ENCODE measurements at places on chromosomes 2 and 18. TPM values are rescaled to one million over a fixed set of nuclear protein-coding genes. Genes with fewer than 3 reads are reported as not detected.

The IL1F10 gene
- total RNA-seq = not detected

The AUP1 gene
- total RNA-seq = 72.2 TPM

GRCh38 chr18:23330423-23330822 is 122.7 kb upstream of the RIOK3 start:
- no peak for ATAC-seq

The TUBA4A gene
- 530 TPM for total RNA-seq

GRCh38 chr2:238434846-238435751 is 8.4 kb downstream of the ASB1 start:
- no peak for ATAC-seq

GRCh38 chr2:32758232-32758631 is 130.4 kb downstream of the TTC27 start:
- no peak for ATAC-seq

DNA sequence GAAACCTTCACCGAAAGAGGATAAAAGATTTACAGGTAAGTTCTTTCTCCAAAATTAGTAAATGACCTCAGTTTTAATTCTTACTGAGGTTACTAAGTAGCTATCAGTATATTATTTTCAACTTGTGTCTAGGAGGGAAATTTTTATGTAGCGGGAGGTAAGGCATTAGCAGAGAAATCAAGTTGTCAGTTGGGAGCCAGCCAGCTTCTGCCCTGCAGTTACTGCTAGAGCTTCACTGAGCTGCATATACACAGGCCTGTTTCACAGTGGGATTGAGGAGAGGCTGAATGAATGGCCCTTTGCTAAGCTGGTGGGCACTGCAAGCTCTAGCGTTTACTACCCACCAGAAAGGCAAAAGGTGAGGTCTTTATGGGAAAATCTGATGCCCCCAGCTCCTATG is 105.7 kb downstream of the ACAA2 start:
- ATAC-seq = no peak

- ATAC-seq = no peak
Observed at GRCh38 chr2:119422360-119423107, 9.1 kb upstream of the TMEM37 start.

The SATB2 gene
- 0.15 TPM for total RNA-seq

The SRD5A2 gene
- not detected for total RNA-seq

DNA sequence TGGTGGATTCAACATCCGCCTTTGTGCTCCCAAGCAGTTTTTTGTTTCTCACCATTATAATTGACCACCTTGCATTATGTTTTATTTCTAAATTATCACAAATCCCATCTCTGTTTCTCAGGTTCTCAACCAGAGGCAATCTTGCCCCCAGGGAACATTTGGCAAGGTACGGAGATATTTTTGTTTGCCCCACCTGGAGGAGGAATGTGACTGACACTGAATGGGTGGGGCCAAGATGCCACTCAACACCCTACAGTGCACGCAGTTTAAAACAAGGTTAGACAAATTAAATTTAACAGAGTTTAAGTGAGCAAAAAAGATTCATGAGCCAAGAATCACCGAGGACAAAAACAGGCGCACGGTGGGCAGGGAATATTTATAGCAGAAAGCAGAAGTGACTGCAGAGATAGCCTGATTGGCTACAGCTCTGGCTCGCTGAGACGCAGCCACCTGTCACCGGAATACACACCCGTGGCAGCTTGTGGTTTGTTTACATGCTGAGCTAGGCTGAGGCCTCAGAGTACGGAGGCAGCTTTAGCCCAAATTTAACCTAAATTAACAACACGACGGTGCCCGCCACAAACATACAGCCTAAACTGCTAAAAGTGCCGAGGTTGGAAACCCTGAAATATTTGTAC is 150.0 kb upstream of the ALKAL2 start:
- peak; percentile 93 for ATAC-seq

The CCDC74B gene
- 4.4 TPM for total RNA-seq

DNA sequence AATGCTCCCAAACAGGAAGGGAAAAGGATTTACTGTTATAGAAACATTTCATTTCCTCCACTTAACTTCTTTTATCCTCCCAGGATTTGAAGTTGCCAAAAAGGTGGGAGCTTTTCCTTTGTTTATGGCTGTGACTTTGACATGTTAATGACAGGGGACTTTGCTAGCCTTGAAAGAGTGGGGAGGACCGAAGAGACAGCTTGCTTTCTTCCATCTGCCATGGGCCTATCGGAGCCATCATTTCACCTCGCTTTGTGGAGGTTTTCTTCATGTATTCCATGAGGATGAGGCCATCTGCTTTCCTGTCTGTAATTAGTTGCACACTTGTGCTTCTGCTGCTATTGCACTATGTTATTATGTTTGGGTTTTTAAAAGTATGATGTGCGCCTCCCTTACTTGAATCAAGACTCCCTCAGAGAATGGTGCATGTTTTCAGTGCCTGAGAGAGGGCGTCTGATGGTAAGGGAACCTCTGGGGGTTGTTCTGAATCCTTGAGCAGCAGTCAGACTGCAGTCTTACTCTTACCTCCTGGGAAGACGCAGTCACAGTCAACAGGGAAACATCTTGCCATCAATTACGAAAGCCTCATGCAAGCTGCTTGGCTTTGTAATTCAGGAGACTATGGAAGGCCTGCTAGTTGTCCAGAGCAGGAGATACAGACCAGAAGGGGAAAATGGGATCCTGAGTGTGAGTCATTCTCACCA is 173.3 kb upstream of the MGAT5 start:
- ATAC-seq = no peak

DNA sequence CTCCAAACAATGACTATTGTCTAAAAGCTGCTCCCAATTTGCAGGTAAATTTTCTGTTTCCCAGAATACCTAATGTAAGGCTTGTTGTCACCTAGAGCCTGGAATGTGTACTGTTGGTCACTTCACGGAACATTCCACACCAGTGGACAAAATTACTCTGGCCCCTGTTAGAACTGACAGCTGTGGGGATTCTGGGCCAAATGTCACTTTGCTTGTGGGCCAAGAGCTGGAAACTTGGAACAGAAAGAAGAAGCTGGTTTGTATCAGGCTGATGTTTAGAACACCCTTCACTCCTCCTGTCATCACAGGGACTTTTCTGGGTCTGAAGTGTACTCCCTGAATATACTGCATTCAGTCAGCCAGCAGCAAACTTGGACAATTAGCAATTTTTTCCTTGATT is 495.6 kb upstream of the SYT4 start:
- ATAC-seq = no peak

DNA sequence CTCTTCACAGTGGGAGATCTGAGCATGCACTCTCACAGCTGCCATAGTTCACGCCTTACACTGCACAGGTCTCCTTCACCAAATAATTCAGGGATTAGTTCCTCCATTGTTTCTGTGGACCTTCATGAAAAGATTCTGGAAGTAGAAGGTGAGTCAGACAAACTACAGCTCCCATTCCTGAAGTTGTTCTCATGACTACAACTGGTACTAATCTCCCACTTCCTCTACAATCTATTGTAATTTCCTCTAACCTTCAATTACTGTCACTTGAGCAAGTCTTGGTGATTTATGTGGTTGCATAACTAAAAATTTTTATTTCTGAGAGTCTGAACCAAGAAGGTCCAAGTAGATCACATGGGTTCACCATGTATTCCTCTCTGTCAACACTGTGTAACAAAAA is 128.7 kb downstream of the XIRP2 start:
- no peak for ATAC-seq

- ATAC-seq = peak; percentile 79
Observed at GRCh38 chr2:11465485-11466306, at the start of gene E2F6. Gene E2F6 (minus strand): TSS chr2:11466161. CDS start chr2:11465879, 282 bp downstream.

DNA sequence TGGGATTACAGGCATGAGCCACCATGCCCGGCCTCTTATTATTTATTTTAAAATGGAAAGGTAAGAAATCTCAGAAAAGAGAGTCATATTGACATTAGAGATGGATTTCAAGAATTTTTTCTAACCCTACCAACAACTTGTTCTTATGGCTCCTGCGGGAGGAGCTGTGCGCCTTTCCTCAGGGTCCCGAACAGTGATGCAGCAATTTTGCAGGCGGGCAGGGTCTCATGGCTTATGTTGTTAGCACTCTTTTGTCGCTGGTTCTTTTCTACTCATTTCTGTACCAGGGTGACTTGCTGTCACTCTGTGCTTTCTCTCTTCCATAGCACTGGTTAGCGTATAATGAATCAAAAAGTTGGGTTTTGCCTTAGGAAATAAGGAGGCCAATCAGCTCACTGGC is 148.8 kb upstream of the DLGAP1 start:
- ATAC-seq = no peak

The HOXD13 gene
- not detected for total RNA-seq

The CDK15 gene
- total RNA-seq = not detected

- ATAC-seq = no peak
Observed at GRCh38 chr2:223619486-223620129, 17.4 kb upstream of the SCG2 start.

The SKA1 gene
- total RNA-seq = 42.9 TPM

Measured in activated T-helper 17 cell treated with anti-CD3 and anti-CD28 coated beads, Interleukin-2, amount 50 U/mL, for 72 hours (primary cell).